Stimulated activated CD8-positive, alpha-beta memory T cell treated with anti-CD3 and anti-CD28 coated beads, Interleukin-4, amount 100 ng/mL, for 4 hours (primary cell): ENCODE measurements at places on chromosomes 5 and 9.

DNA sequence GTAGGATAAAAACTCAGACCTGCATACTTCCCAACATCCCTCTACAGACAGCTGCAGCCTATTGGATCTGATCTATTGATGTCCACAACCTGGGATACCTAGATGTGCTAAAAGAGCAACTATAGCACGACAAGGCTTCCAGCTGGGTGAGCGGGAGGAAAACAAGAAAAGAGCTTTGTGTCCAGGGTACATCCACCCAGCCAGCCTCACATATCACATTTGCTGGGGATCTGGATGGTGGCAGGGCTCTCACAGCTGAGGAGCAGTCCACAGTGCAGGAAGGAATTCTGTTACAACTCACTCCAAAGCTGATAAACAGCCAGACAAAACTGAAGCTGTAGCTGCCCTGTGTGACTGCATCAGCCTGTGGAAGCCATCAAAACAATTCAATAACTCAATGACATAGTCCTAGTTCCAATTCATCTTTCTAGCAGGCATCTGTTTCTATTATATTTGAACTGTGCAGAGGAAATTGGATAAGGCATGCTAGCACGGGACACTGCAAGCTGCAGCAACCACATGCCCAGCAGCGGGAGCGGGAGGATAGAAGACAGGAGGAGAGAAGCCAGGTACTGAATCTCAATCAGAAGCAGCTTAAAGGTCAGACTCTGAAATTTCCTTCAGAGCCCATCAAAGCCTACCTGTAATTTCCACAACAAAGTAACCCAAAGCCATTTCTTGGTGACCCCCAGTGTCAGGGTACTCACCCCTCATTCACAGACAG, 45.0 kb downstream of the MED10 start:
- no peak for DNase-seq

- DNase-seq, result no peak
These were observed 900.6 kb upstream of the CDH9 start for GRCh38 chr5:27938989-27939388.

GRCh38 chr5:44499381-44499780, 110.2 kb upstream of the FGF10 start:
- no peak for DNase-seq

- no peak for DNase-seq
These were observed 192.4 kb upstream of the KLF4 start for GRCh38 chr9:107681988-107682387.

DNA sequence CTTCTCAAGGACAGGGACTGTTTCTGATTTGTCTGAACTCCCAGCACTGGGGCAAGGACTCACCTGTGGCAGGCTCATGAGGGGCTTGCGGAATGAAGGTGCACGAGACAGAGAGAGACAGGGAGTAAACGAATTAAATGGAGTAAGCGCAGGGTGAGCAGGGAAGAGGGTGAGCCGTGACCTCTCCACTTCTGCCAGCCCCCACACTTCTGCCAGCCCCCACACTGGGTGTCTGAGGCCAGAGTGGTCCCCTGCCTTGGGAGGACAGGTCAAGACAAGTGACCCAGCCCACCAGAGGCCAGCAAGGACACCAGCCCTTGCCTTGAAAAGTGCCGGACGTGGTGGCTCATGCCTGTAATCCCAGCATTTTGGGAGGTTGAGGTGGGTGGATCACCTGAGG, 37.2 kb downstream of the DAB2IP start:
- no peak for DNase-seq

GRCh38 chr5:6287176-6287575, 91.2 kb downstream of the MED10 start:
- DNase-seq, result no peak

GRCh38 chr5:174419540-174420132, 304.7 kb upstream of the MSX2 start:
- DNase-seq, result peak; percentile 40

GRCh38 chr9:119071636-119072035, 297.6 kb downstream of the BRINP1 start:
- DNase-seq, result no peak

DNA sequence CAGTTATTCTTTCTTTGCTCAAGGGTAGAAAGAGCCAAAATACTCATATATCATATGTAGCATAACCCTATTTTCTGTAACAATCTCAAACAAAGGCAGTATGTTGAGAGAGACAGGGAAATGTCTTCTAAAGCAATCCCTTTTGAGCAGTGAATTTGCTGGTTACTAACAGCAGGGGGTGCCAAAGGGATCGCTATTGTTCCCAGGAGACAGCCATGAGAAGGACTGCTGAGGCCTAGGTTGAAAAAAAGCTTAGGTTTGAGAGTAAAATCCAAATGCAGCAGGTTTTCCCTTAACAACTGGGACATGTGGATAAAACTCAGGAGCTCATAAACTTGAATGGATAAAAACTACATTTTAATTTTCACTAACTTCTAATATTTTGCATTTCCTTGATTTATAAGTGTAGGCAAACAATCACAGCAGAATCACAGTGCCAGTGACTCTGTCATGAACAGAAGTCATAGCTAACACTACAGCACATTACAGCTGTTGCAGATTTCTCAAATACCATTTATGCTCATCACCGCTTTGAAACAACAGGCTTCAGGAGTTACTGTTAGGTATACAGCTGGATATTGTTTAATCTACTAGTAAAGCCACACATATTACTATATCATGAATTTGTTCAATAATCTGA, 148.4 kb downstream of the MAPKAP1 start:
- no peak for DNase-seq

DNA sequence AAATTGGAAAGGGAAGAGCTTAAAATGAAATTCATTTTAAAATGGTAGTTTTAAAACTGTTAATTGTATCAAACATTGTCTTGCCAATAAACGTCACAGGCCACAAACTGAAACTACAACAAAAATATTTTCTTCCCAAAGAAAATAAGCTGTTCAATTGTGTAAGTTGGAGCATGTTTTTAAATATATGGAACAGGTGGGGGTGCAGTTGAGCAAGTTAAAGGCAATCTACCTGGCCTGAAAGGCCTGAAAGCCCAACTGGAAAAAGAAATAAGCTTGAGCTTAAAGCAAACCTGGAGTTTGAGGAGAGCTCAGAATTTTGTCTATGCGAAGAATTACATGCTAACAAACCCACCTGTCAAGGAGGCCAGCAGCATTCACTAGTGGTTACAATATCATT, 439.5 kb downstream of the ACTL7B start:
- DNase-seq, result no peak

GRCh38 chr5:157172403-157172802, 6.3 kb upstream of the GARIN3 start:
- peak; percentile 84 for DNase-seq

GRCh38 chr5:149878371-149878770, 66.2 kb downstream of the PDE6A start:
- DNase-seq, result no peak

DNA sequence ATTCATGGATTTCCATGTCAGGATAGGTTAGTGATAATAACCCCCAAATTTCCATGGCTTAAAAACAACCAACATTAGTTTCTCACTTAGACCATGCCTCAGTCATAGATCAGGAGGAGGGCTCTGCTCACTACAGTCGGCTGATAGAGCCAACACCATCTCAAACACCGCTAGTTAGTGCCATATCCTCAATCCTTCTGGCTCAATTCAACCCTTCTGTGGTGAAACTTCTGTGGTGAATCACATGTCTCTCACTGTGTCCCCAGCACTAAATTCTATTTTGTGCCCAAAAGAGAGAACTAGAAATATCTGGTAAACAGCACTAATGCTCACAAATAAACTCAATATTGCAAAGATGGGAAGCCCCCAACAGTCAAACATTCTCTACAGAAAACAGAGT, 21.1 kb downstream of the ECPAS start:
- no peak for DNase-seq

- no peak for DNase-seq
These were observed 6.9 kb upstream of the ZBTB5 start for GRCh38 chr9:37471942-37472684.

GRCh38 chr5:98016771-98017170, 756.7 kb upstream of the RGMB start:
- no peak for DNase-seq

DNA sequence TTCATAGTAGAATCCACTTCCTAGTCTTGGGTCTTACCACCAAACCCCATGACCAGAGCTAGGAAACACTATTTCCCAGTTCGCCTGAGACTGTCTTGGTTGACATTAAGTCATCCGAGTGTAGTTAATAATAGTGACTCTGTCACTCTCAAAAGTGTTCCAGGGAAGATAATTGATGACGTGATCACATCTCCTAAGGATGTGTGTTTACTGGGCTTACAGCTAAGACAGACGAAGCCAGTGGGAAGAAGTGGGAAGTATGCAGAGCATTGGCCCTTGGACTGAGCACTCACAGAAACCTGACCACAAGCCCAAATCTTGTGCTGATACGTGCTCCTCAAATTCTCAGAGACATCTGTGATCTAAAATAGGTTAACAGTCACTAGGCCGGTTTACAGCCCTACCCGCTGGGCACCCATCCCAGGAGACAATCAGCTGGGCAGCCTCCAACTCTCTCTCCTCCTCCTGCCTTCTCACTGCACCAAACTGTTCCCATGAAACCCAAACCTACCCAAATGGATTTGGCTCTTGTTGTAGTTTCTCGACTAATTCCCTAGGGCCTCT, 316.6 kb downstream of the TLE1 start:
- no peak for DNase-seq
